ENCODE measurements at places on chromosomes 4 and X. TPM values are rescaled to one million over a fixed set of nuclear protein-coding genes. Genes with fewer than 3 reads are reported as not detected.

GAGE1 gene
- total RNA-seq = not detected

DNA sequence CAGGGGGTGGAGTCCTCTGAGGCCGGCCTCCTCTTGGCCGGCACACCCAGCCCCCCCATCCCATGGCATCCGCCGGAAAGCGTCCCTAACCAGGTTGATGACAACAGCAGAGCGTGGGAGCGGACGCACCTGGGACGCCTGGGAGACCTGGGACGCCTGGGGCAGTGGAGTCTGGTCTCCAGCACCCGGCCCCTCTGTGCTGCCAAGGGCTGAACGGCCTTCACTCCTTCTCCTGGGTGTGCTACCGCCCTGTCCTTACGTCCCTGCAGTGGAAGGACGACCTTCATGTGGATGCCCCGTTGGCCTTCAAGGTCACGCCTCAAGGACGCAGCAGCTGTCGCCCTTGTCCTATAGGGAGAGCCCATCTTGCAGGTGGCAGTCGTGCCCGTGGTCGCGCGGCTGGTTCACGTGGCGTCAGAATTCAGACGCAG lies 26.9 kb downstream of the NKX1-1 start:
- DNase-seq = no peak
- H3K36me3 ChIP-seq = peaks cover 59% of the 10 kb centered on the region
- H3K4me1 ChIP-seq = no peaks in the 10 kb centered on the region
- no peaks in the 10 kb centered on the region for H3K27me3 ChIP-seq

PNMA6F gene
- not detected for total RNA-seq

GRCh38 chr4:109875106-109875505 lies 27.2 kb downstream of the LRIT3 start:
- no peaks in the 10 kb centered on the region for H3K27me3 ChIP-seq
- no peak overlapping the region for H3K4me3 ChIP-seq

GRCh38 chr4:18630218-18631110 lies 608.9 kb upstream of the LCORL start:
- H3K4me3 ChIP-seq = no peak overlapping the region
- no peaks in the 10 kb centered on the region for H3K4me1 ChIP-seq
- no peaks in the 10 kb centered on the region for H3K36me3 ChIP-seq
- no peaks in the 10 kb centered on the region for H3K27me3 ChIP-seq

DNA sequence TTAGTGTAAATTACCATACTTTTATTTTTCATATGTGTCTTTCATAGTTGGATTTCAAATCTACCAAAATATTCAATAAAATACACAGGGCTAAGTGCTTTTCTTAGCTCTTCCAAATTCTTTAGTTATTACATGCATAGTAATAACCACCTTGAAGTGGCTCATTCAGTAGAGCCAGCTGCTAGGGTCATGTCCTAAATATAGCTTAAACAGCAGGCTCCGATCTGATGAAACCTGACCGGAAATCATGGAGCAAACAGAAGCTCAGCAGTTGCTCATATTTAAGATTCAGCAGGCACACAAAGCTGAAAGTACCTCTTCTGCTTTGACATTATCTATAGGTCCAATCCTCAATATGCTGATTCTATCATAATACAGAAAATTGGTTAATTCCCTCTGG lies 1470.4 kb downstream of the ADGRL3 start:
- DNase-seq = no peak
- H3K4me1 ChIP-seq = no peaks in the 10 kb centered on the region
- H3K27ac ChIP-seq = no peak overlapping the region
- no peaks in the 10 kb centered on the region for H3K27me3 ChIP-seq
- H3K4me3 ChIP-seq = no peak overlapping the region
- H3K36me3 ChIP-seq = no peaks in the 10 kb centered on the region

CUL4B gene
- total RNA-seq = 29.4 TPM

GRCh38 chr4:13540446-13541175 lies 3.7 kb downstream of the NKX3-2 start:
- peaks cover 33% of the 10 kb centered on the region for H3K27me3 ChIP-seq
- peaks cover 41% of the 10 kb centered on the region for H3K4me1 ChIP-seq
- H3K36me3 ChIP-seq = no peaks in the 10 kb centered on the region
- H3K4me3 ChIP-seq = no peak overlapping the region
- DNase-seq = no peak
- H3K27ac ChIP-seq = no peak overlapping the region

F9 gene
- not detected for total RNA-seq

Measured in upper lobe of left lung (tissue), 6 donors.